Ovary (tissue), 10 donors: ENCODE measurements at places on chromosomes 6 and 20. TPM values are rescaled to one million over a fixed set of nuclear protein-coding genes. Genes with fewer than 3 reads are reported as not detected.

DNA sequence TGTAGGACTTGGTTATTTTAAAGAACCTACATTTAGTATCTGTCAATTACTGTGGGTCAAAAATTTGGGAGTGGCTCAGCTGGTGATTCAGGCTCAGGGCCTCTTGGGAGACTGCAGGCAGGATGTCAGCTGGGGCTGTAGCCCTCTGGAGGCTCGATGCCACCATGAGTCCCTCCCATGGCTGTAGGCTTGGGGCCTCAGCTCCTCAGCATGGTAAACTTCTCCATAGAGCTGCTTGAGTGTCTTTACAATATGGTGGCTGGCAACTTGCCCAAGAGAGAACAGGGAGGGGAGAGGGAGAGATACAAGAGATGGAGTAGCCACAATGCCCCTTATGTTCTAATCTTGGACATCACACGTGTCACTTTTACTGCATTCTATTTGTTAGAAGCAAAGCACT is 470.4 kb downstream of the CDH26 start:
- no peak for DNase-seq

DNA sequence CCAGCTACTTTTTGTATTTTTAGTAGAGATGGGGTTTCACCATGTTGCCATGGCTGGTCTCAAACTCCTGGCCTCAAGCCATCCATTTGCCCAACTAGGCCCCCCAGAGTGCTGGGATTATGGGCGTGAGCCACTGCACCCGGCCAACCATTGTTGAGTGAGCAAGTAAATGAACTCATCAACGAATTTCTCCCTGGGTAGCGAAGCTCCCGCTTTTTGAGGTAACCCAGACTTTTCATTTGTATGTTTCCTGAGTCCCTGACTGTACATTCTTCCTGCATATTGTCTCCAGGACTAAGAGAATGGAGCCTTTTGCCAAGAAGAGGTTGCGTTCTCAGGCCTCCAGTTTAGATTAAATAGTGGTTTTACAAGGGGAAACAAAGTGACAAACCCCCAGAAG is 36.4 kb downstream of the RIPOR3 start:
- no peak for DNase-seq

- DNase-seq, result no peak
Measured at GRCh38 chr6:141541581-141542324, 591.0 kb upstream of the GJE1 start.

- no peak for DNase-seq
Measured at GRCh38 chr6:166420351-166420750, 37.6 kb upstream of the MPC1 start.

DNA sequence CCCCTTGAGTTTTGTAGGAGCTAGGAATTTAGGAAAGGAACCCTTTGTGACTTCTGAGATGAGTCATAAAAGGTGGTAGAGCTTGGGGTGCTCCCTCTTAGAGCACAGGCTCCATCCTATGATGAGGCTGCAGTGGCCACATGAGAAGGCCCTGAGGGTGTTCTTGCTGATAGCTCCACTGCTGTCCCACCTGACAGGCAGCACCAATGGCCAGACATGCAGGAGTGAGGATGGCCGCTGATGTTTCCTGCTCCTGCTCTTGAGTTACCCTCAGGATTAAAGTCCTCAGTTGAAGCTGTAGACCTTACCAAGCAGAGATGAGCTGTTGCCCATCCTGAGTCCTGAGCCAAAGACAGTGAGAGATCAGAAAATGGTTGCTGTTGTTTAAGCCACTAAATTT is 512.1 kb downstream of the CDH26 start:
- no peak for DNase-seq

- DNase-seq, result no peak
Measured at GRCh38 chr20:18985551-18985950, 172.0 kb downstream of the SCP2D1 start.

Gene ZNF341
- 1.2 TPM for polyA plus RNA-seq

Gene IL17F
- not detected for polyA plus RNA-seq

Gene OOEP
- polyA plus RNA-seq, result 1.5 TPM

Gene SYNDIG1
- 2.0 TPM for polyA plus RNA-seq
